NCI-H187 treated with DMSO at 0.1 percent for 48 hours (cell line): ENCODE measurements at places on chromosomes 1 and 21.

GRCh38 chr1:231983588-231984193, 357.1 kb downstream of the DISC1 start:
- no peak for DNase-seq

DNA sequence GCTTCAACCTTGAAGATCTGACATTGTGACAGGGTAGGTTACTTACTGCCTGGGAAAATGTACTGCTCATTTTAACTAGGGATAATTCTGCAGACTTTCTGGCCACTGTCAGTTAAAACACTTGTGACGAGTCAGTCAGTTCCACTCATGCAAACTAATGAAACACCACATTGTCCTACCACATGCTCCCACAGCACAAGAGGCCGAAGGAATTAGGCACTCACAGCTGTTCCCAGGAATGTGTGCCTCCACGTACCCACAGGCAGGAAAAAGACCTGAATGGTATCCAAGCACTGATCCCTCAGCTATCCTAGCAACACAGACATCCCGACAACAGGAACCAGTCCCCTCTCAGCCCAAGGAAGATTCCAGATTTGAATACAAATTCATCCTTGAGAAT, 12.3 kb downstream of the BCAR3 start:
- DNase-seq = no peak

DNA sequence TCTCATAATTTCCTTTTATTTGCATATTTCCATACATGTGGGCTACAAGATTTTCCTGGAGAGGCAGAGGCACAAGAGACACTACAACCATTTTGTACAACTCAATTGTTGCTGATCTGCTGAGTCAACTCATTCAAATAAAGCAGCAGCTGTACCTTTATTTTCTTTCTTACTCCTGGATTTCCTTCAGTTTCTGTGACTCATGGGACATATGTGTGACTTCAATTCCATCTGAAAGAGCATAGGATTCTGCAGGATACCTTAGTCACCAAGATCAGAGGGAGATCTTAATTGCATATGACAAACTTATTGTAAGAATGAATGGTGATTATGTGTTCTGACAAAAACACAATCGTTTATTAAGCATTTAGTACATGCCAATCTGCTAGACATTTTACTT, 2219.4 kb downstream of the NCAM2 start:
- DNase-seq = no peak

- DNase-seq = no peak
These were observed 69.0 kb downstream of the GADD45A start for GRCh38 chr1:67753776-67754525.

GRCh38 chr1:47618830-47619229, 181.0 kb downstream of the FOXD2 start:
- no peak for DNase-seq

GRCh38 chr1:233707153-233707879, 93.4 kb downstream of the KCNK1 start:
- DNase-seq = no peak

DNA sequence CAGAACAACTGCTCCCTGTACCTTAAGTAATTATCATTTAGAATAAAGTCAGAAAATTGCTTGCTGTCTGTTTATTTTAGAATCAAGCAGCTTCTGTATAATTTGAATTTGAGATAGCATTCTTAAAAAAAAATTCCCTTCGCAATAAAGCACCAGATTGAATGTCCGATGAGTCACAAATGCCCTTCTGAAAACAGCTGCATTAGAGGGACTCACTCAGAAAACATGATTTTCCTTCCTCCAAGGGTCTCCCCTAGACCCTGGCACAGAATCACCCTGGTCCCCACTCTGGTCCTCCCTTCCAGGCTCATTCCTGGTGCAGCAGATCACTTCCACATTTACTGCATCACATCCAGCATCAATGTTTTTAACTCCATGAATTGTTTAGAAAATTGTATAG, 471.1 kb upstream of the VAMP3 start:
- DNase-seq = no peak

DNA sequence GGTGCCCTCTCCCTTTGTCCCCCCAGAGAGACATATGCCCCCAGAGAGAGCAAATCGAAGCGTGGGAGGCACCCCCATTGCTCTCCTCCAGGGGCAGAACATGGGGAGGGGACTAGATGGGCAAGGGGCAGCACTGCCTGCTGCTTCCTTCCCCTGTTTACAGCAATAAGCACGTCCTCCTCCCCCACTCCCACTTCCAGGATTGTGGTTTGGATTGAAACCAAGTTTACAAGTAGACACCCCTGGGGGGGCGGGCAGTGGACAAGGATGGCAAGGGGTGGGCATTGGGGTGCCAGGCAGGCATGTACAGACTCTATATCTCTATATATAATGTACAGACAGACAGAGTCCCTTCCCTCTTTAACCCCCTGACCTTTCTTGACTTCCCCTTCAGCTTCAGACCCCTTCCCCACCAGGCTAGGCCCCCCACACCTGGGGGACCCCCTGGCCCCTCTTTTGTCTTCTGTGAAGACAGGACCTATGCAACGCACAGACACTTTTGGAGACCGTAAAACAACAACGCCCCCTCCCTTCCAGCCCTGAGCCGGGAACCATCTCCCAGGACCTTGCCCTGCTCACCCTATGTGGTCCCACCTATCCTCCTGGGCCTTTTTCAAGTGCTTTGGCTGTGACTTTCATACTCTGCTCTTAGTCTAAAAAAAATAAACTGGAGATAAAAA, 8.4 kb downstream of the EFNA3 start:
- DNase-seq = no peak

DNA sequence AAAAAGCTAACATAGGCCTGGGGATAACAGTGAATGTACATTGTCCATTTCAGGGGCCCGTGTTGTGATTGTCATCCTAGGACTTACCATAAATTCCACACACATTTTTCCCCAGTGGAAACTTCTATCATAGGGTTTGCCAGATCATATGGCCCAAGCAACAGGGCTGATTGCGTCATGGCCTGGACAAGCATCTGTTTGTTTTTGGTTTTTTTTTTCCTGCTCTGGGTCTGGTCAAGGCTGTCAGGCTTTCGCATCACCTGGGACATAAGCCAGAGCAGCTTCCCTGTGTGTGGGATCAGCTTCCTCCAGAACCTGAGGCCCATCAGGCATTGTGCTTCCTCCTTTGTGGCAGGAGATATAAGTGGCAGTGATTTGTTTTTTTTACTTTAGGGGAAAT, 598.5 kb upstream of the USP24 start:
- no peak for DNase-seq

DNA sequence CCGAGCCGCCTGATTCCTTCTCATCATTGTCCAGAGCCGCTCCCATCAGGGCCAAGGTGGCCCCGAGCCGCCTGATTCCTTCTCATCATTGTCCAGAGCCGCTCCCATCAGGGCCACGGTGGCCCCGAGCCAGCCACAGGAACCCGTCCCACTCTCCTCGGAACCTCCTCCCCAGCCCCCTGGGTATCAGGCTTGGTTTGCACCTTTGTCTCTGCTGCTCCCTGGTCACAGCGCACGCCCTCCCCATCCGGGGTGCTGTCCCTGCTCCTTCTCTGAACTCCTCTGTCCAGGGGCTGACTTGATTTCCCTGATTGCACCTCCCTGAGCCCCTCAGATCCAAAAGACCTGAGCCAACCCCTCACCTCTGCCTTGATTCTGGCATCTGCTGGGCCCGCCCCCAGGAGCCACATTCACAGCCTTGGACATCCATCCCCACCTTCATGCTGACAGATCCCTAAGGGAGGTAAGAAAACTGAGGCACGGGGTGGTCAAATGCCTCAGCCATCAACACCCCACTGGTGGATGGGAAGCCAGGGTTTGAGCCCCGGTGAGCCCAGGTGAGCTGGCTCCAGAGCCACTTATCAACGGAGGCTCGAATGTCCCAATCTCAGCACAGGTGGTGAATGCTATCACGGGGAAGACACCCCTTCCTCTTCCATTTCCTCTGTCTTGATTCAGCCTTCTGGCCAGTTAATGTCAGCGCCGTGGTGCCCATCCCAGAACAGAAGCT, 25.6 kb upstream of the COL18A1 start:
- DNase-seq = no peak

- peak; percentile 60 for DNase-seq
These were observed 53.1 kb upstream of the HMCN1 start for GRCh38 chr1:185681034-185681633.
